ENCODE measurements at places on chromosomes 13 and 19.

DNA sequence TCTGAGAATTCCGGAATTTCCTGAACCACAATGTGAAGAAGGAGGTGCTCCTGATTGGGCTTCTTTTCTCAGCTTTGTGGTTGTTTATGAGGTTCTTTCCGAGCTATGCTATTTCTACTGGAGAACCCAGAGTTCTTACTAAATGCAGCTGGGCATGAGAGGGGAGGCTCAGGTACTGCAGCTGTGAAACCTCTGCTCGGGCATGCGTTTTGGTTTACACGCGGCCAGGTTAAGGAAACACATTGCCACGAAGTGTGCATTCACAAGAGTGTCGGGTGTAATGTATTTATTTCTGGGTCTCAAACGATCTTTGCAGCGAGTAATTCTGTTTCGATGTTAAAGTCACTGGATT lies 661 bp upstream of the MIR17HG start:
- DNase-seq = peak; percentile 15

DNA sequence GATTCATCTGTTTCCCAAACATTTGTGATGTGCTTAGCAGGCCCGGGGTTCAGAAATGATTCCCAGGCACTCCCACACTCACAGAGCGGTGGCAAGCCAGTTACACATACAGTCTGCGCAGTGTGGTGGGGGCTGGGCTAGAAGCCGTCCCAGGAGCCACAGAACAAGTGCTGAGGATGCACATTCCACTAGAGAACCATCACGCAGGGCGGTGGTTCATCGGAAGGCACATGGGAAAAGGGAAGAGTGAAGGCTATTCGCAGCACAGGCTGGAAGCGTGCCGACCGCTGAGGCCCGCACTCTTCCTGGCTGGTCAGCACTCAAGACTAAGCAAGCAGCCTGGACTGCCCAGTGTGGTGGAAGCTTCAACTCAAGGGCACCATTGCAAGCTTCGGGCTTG lies 126.3 kb upstream of the SLC7A1 start:
- no peak for DNase-seq

DNA sequence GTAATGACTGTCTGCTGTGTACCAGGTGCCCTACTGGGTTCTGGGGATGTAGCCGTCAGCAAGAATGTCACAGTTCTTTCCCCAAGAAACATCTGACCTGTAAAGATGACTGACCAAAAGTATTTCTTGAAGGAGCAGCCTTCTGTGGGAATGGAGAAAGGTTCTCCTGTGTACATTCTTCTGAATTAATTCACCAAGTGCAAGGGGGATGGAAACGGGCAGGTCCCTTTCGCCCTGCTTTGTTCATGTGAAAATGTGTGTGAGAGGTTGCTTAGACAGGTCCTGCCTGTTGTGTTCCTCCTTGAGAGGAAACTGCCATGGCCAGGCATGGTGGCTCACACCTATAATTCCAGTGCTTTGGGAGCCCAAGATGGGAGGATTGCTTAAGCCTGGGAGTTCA lies 57.0 kb downstream of the SLC7A9 start:
- DNase-seq = no peak

GRCh38 chr13:58542530-58542929 lies 911.0 kb downstream of the PCDH17 start:
- no peak for DNase-seq

- no peak for DNase-seq
Measured at GRCh38 chr19:38650172-38650775, 2.8 kb downstream of the ACTN4 start.

DNA sequence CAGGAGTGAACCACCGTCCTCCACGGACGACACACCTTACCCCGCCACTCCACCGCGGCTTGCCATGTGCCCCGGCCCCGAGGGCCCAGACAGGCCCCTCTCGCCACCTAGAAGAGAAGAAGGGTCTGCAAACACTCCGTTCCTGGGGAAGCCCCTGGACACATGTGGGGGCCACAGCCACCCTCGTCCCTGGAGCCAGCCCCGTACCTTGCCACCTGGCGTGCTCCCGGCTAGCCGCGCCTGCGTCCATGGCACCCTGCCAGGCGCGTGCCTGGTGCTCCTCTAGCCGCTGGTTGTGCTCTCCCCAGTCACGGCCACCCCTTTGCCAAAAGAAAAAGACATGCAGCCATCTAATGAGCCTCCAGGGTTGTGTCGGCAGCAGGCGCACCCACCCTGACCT lies 19.9 kb upstream of the TINCR start:
- DNase-seq = no peak

GRCh38 chr19:10553943-10554381 lies 10.3 kb downstream of the ATG4D start:
- peak; percentile 47 for DNase-seq

DNA sequence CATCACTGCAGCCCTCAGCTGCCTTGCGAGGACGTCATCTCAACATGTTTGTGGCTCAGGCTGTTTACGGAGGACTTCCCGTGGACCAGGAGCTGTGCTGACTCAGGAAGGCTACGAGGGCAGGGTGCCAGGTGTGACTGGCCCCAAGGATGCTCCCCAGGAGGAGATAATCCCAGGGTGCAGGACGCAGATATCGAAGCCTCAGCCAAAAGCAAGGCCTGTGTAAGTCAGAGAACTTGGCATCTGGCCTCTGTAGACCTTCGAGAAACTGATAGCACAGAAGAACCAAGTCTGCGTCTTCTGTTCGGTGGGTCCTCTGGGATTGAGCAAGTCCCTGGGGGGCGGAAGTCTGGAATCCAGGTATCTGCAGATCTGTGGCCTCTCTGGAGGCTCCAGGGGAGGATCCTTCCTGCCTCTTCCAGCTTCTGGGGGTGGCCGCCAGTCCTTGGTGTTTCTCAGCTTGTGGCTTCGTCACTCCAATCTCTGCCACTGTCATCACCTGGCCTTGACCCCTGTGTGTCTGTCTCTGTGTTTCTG lies 2.6 kb upstream of the DOHH start:
- DNase-seq = no peak

- DNase-seq = no peak
Measured at GRCh38 chr19:44308011-44308410, 3.2 kb upstream of the ZNF235 start.

DNA sequence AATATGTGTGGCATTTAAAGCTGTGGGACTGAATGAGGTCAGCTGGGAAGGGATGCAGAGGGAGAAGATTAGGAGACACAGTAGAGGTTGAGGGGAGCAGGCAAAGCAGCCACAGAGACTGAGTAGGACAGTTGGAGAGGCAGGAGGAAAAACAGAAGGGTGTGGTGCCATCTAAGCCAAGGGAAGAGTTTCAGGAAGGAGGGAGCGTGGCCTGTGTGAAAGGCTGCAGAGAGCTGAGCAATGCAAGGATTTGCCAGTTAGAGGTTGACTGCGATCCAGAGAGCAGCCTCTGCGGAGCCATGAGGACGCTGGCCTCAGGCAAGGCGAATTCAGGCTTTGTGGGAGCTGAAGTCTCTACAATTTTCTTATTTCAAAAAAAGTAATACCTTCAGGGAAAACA lies 28.9 kb downstream of the SOX21 start:
- no peak for DNase-seq

DNA sequence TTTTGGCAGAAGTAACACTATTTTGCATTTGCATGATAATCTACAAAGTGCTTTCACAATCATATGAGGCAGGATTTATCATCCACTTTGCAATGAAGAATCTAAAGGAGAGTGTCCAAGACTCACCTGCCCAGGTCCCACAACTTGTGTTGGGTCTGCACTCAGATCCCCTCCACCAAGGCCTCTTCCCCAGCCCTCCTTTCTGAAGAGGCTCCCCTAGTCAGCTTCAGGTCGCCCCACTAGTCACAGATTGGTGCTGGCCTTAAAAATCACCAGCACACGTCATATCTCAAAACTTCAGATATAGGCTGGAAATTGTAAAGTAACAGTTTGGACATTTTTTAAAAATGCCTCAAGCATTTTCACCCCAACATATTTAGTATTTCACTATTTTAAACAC lies 17.5 kb downstream of the ATP7B start:
- no peak for DNase-seq

DNA sequence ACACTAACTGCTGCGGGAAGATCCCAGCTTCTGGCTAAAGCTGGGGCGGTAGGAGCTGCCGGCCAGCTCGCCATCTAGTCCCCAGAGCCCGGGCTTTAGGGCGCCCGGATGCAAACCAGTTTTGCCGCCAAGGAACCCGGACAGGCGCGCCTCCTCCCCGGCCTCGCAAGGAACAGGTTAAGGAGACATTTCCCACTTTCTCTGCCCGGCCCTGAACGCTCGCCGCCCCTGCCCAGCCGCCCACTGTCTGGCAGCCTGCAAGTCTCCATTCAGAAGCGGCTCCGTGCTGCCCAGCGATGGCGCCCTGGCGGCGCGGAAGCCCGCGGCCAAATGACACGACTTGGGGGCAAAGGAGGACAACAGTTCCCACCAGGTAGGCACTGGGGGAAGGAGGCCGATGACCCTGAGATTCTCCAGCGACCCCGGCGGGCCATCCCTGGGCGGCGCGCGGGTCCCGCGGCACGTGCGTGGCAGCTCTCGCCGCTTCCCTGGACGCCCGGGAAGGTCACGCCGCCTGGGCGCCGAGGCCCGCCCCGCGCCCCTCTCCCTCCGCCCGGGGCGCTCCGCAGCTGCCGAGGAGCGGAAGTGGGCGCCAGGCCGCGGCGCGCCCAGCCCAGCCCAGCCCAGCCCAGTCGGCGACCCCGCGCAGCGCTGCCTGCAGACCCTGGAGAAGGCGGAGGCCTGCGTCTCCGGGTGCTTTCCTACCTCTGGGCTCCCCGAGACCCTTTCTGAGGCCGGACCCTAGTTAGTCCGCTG lies 42.2 kb upstream of the HNRNPA1L2 start:
- no peak for DNase-seq

GRCh38 chr13:34776390-34776981 lies 165.6 kb upstream of the NBEA start:
- no peak for DNase-seq

- DNase-seq = no peak
Measured at GRCh38 chr19:35618857-35619256, 6.3 kb downstream of the HAUS5 start.

DNA sequence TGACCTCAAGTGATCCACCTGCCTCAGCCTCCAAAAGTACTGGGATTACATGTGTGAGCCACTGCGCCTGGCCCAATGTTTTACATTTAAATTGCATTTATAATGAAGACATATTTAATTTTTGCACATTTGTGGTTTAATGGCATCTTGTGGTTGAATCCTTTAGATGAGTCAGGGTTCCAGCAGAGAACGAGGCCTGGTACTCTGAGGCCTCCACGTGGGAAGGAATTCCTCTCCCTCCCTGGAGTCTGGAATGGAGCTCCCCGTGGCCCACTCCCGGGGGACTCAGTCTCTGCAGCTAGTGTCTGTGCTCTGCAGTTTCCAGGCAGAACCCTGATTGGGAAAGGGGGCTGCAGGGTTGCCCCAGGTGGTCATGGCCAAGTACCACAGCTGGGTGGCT lies 24.2 kb downstream of the ZFR2 start:
- no peak for DNase-seq

DNA sequence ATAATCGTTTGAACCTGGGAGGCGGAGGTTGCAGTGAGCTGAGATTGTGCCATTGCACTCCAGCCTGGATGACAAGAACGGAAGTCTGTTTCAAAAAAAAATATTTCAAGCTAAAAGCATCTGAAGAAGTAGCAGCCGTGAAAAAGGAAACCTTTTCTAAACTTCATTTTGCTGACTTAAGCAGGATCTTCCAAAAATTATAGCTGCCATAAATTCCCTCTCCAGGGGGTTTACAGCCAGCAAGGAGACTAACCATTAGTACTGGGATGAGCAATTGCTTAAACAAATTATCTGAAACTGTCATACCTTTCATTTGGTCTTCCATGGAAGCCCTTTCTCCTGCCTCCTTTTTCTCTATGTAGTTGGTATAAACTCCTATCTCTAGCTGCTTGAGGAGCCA lies 69.9 kb upstream of the TSC22D1 start:
- DNase-seq = no peak

- no peak for DNase-seq
Measured at GRCh38 chr19:44620667-44621066, 7.3 kb downstream of the IGSF23 start.

- DNase-seq = no peak
Measured at GRCh38 chr19:12162513-12162881, 399 bp upstream of the ZNF136 start.

GRCh38 chr13:48068036-48068435 lies 26.9 kb downstream of the MED4 start:
- no peak for DNase-seq

DNA sequence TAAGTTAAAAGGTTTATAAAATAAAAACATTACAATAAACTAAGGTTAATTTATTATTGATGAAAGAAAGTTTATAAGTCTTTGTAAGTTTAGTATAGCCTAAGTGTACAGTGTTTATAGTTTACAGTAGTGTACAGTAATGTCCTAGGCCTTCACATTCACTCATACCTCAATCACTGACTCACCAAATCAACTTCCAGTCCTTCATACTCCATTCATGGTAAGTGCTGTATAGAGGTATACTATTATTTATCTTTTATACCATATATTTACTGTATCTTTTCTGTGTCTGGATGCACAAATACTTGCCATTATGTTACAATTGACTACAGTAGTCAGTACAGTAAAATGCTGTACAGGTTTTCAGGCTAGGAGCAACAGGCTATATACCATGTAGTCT lies 490.0 kb downstream of the GPC6 start:
- no peak for DNase-seq

- no peak for DNase-seq
Measured at GRCh38 chr13:110057052-110057451, 249.9 kb downstream of the COL4A1 start.

GRCh38 chr13:110006304-110006703 lies 219.9 kb upstream of the IRS2 start:
- DNase-seq = no peak

DNA sequence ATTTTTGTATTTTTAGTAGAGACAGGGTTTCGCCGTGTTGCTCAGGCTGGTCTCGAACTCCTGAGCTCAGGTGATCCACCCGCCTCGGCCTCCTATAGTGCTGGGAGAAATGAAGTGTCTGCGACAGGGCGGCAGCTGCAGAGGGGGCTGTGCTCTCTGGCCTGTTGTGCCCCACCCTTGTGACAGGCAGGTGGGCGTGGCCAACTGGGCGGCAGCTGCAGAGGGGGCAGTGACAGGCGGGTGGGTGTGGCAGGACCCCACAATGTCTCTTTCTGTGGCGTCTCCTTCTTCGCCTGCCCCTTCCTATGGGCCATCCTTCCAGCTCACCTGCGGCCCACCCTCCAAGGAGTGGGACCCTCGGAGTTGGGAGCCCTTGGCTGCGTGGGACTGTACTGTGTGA lies 11.8 kb downstream of the STK11 start:
- no peak for DNase-seq

DNA sequence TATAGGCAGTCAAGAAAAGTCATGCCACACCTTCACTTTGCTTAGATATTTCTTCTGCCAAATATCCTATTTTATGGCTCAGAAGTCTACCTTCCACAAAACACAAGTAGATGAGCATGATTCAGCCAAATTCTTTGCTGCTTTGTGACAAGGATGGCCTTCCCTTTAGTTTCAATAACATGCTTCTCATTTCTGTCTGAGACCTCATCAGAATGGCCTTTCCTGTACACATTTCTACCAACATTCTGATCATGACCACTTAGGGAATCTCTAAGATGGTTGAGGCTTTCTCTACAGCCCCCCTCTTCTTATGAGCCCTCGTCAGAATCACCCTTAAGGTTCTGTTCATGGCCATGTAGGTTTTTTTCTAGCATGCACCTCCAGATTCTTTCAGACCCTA lies 96.2 kb downstream of the COL4A2 start:
- DNase-seq = no peak

All from T-helper 9 cell (primary cell).